ENCODE measurements at places on chromosomes 12 and 14. TPM values are rescaled to one million over a fixed set of nuclear protein-coding genes. Genes with fewer than 3 reads are reported as not detected.

BMP4 gene
- 461 TPM for total RNA-seq

TMEM233 gene
- total RNA-seq: not detected

ISM2 gene
- 0.68 TPM for total RNA-seq

TMEM117 gene
- total RNA-seq: 6.2 TPM

CDKN1B gene
- total RNA-seq: 65.6 TPM

OAS2 gene
- total RNA-seq: not detected

SERPINA3 gene
- total RNA-seq: not detected

GRCh38 chr12:84912198-84913128, at the start of gene SLC6A15:
Gene SLC6A15 (minus strand): TSS chr12:84912799. CDS start chr12:84892120, 20,679 bp downstream.
- peak; percentile 95 for DNase-seq

- peak; percentile 25 for DNase-seq
These were observed 56.5 kb downstream of the GTF2A1 start for GRCh38 chr14:81164167-81164774.

GRCh38 chr12:42631513-42631912, 42.0 kb upstream of the PRICKLE1 start:
- no peak for DNase-seq

GRCh38 chr14:34983786-34984185, 994 bp downstream of the SRP54 start:
- no peak for DNase-seq

GRCh38 chr14:55077170-55078151, 26.0 kb downstream of the MAPK1IP1L start:
- no peak for DNase-seq

GRCh38 chr14:99382071-99382470, 98.6 kb downstream of the SETD3 start:
- DNase-seq: no peak

DNA sequence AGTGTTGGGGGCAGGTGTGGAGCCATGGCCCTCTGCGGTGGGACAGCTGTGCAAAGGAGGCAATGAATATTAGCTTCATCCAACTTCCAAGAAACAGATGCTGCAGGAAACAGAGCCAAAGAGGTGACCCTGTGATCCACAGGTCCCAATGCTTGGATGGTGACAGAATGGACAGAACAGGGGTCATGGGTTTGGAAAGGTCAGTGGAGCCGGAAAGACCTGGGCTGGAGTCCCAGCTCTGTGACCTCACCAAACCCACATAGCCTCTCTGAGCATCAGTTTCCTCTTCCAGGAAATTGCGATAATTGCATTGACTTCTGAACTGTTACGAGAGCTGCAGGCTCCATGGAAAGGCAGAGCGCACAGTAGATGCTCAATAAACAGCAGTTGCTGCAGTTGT, 110.2 kb upstream of the GSC start:
- no peak for DNase-seq

- DNase-seq: no peak
These were observed 7.5 kb upstream of the CDCA4 start for GRCh38 chr14:105028251-105028927.

- no peak for DNase-seq
These were observed 825.5 kb upstream of the SEL1L start for GRCh38 chr14:82359201-82359600.

Measured in G401 (cell line).